ENCODE measurements at places on chromosomes 16 and 17.
A peak's percentile ranks its signal among the peaks of the same experiment; 100 is the strongest.

- H3K27me3 ChIP-seq, result no peaks in the 10 kb centered on the region
- H3K27ac ChIP-seq, result peak overlapping the region; percentile 86
- H3K36me3 ChIP-seq, result no peaks in the 10 kb centered on the region
These were observed 17.3 kb downstream of the COTL1 start for GRCh38 chr16:84600343-84601229.

DNA sequence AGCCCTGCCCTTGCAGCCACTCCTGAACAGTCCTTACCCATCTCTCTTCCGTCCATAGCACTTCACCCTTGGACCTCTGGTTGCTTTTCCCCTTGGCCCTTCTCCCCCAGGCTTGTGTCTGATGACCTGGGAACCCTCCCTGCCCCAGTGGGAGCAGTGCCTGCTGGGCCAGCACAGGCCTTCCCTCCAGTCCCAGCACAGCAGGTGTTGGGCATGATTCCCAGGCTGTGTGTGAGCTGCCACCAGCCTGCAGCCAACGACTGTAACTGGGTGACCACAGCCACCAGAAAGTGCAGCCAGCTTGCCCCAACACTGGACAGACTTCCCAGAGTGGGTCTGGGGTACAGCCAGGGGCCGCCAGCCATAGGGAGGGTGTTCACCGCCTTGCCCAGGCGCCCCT is 30.0 kb downstream of the CRAMP1 start:
- peaks cover 36% of the 10 kb centered on the region for H3K36me3 ChIP-seq
- no peaks in the 10 kb centered on the region for H3K27me3 ChIP-seq
- no peak for DNase-seq
- no peak overlapping the region for H3K27ac ChIP-seq
- H3K4me1 ChIP-seq, result peaks cover 6% of the 10 kb centered on the region
- H3K4me3 ChIP-seq, result no peak overlapping the region

GRCh38 chr16:50390914-50391716 is 22.3 kb upstream of the BRD7 start:
- H3K27ac ChIP-seq, result no peak overlapping the region
- H3K4me1 ChIP-seq, result peaks cover 11% of the 10 kb centered on the region
- no peak overlapping the region for H3K4me3 ChIP-seq

DNA sequence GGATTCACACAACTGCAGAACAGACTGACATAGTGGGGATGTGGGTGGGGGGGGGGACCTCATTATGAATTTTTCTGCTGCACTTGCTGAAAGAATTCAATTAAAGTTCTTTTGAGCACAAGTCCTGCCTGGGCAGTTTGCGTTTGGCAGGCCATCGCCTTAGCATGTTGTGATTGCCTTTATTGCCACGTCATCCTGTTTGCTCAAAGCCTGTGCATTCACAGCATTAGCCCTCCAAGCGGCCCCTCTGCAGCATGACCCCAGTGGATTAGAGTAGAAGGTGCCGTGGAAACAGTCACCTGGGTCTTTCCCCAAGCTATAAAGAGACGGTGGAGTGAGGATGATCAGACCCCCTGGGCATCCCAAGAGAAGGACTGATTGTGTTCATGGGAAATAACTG is 17.2 kb downstream of the MSI2 start:
- no peaks in the 10 kb centered on the region for H3K4me1 ChIP-seq
- no peak overlapping the region for H3K27ac ChIP-seq
- H3K4me3 ChIP-seq, result no peak overlapping the region
- no peaks in the 10 kb centered on the region for H3K27me3 ChIP-seq
- DNase-seq, result no peak
- H3K36me3 ChIP-seq, result peaks cover 4% of the 10 kb centered on the region

DNA sequence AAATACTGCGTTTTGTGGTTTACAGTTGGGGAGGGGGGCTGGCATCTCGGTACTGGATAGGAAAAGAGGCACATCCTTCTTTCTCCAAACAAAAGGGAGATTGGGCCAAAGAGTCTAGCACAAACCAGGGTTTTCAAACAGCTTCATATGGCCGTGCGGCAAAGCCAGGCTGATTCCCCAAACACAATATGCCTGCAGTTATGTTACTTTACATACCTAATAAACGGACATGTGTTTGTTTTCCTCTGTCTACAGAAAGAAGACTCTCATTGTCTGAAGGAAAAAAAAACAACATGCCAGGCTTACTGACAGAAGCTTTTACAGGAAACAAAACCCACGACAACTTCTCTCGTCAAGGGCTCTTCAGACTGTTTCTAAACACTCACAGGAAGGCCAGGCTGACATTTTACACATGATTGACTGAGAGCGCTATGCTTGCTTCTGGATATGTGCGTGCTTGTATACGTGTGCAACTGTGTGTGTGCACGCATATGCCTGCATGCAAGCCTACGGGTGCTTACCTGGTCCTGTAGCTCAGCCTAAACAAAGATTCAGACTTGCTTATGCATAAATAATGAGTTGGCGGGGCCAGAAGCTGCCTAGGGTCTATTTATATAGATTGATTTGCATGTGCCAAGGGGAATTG is 461.0 kb upstream of the C16orf82 start:
- DNase-seq, result no peak
- H3K4me1 ChIP-seq, result no peaks in the 10 kb centered on the region

Measured in CD8-positive, alpha-beta memory T cell (primary cell).